ENCODE measurements at places on chromosomes 6 and 20.
A peak's percentile ranks its signal among the peaks of the same experiment; 100 is the strongest.

GRCh38 chr6:26304213-26304796, 60.7 kb upstream of the BTN3A2 start:
- DNase-seq = no peak

GRCh38 chr20:59144179-59144830, 19.3 kb upstream of the ZNF831 start:
- DNase-seq = peak; percentile 25

- no peak for DNase-seq
These were observed 16.3 kb downstream of the NCOA5 start for GRCh38 chr20:46073443-46073842.

DNA sequence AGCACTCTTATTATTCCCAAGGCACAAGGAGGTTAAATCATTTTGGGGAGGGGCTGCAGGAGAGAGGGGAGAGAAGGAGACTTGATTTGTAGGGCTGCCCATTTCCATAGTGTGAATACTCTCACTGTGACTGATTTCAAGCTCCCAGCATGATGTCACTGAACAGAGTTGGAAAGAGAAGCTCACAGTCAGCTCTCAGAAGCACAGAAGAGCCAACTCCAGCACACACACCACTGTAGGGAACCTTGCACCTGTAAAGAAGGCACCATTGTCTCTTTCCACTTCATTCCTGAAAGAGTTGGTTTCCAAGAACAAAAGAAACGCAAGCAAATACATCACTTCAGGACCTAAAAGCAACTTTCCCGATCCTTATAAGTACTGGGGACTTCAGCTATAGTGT, 12.7 kb upstream of the STK35 start:
- DNase-seq = no peak

- DNase-seq = no peak
These were observed 76.2 kb upstream of the IPCEF1 start for GRCh38 chr6:154432533-154433476.

DNA sequence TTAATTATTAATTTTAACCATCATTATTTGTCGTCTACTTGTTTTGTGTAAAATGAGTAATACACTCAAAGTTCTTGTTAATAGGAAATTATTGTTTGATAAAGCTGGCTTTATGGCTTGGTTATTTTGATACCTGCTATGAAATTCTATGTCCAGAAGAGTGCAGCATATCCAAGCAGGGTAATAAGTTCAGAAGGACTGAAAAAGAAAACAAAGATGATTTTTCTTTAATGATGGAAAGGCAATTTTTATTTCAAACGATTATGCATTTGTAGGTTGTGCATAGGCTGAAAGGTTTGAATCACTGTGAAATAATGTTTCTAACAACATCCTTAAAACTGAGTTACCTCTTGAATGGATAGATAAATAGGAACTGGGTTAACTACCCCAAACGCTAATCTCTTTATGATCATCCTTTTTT, 1.4 kb upstream of the MAN1A1 start:
- DNase-seq = no peak

- no peak for DNase-seq
These were observed 208.1 kb downstream of the UST start for GRCh38 chr6:148954934-148955333.

GRCh38 chr20:24890286-24890685, 58.8 kb upstream of the CST7 start:
- DNase-seq = no peak

DNA sequence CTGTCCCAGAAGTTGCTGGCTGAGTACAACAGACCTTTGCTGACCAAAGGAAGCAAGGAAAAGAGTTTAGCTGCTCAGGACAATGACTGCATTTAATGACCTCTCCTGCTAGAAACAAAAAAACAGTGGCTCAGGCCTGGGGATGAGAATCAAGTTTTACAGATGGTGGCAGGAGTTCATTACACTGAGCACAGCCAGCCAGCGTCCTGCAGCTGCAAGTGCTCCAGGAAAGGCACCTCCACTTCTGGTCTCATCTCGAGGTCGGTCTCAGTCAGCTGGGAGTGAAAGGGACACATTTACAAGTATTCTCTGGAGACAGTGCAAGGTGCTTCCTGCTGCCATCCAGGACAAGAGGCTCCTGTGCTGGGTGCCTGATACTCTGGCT, 362.7 kb downstream of the THBS2 start:
- DNase-seq = no peak
